ENCODE measurements at places on chromosomes 16 and 17. TPM values are rescaled to one million over a fixed set of nuclear protein-coding genes. Genes with fewer than 3 reads are reported as not detected.

Gene LPO
- not detected for total RNA-seq

Gene C16orf86
- 10.3 TPM for total RNA-seq

Gene KRTAP4-4
- total RNA-seq, result not detected

Gene SLC38A8
- not detected for total RNA-seq

Gene TBC1D26
- total RNA-seq, result not detected
